Stimulated activated CD8-positive, alpha-beta memory T cell treated with anti-CD3 and anti-CD28 coated beads, Interleukin-2, amount 100 ng/mL, for 1 hour (primary cell): ENCODE measurements at places on chromosomes 7 and 10.

DNA sequence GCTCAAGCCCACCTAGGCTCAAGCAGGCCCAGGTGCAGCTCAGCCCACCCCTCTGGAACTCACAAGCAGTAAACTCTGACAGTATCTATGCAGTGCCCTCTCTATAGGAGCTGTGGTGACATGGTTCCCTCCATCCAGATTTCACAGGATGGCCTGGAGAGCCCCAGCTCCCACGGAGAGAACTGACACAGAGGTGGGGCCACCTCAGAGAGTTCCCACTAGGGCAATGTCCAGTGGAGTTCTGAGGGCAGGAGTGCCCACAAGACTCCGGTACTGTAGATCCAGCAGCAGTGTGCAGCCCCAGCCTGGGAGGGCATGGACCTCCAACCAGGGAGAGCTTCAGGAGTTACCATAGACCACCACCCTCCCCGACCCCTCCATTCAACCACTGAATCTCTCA, 37.3 kb upstream of the CNPY1 start:
- no peak for DNase-seq

- DNase-seq, result no peak
Observed at GRCh38 chr10:23171232-23171876, 20.8 kb upstream of the PTF1A start.

GRCh38 chr10:6333086-6333485, 130.4 kb downstream of the PFKFB3 start:
- DNase-seq, result no peak

- DNase-seq, result no peak
Observed at GRCh38 chr7:110253093-110253492, 837.8 kb upstream of the LRRN3 start.

GRCh38 chr10:132399117-132400035, 2.4 kb downstream of the PWWP2B start:
- DNase-seq, result no peak

DNA sequence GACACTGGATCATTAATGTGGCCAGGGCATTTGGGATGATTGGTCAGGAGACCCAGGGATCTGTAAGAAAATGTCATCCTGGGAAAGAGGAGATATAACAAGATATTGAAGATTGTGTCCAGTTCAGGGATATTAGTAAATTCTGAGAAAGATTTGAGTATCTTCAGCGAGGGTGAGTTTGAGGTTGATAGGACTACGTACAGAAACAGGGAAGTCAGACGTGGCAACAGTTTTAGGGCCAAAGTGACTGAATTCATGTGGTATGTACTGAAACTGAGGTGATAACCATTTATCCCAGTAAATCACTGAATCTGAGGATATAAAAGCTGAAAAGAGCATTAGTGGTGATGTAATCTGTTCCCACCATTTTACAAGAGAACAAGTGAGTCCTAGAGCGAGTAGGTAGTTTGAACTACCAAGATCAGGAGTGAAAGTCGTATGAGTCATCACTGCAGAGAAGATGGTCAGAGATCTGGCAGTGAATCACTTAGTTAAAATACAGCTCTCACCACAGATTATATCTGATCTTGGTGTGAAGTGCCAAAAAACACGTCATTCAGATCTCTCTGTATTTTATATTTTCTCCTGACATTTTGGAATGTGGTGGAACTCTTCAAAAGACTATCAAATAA, 220.5 kb downstream of the CDK14 start:
- no peak for DNase-seq

DNA sequence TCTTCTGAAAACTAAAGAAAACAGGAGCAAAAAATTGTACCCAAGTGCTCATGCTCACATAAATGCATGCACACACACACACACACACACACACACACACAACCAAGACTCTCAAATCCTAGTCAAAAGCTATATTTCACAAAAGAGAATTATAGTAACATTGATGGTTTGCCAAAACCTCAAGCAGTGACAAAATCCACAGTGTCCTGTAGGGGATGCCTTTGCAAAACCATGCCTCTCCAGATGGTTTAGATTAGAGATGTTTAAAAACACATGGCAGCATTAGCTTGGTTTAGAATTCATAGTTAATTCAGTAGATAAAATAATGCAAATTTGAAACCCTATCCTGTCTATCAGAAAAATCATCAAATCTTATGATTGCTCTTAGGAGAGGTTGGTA, 232.2 kb downstream of the DYNC1I1 start:
- DNase-seq, result no peak

DNA sequence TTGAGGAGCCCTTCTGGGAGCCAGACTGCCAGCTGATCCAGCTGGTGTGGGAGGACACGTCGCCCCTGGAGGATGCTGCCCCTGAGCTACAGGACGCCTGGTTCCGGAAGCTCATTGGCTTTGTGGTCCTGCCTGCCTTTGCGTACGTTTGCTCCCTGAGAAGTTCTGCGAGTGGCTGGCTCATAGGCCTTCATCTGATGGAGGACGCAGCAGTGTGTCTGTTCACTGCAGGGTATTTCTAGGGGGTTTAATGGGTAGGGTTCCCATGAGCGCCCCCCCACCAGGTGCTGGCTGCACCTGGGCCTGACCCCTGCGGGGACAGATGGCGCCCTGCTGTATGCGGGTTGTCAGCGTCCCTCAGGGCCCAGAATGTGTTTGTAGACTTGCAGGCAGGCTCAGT, 5.0 kb downstream of the PAOX start:
- no peak for DNase-seq

- no peak for DNase-seq
Observed at GRCh38 chr7:111138586-111138985, 47.7 kb downstream of the LRRN3 start.

DNA sequence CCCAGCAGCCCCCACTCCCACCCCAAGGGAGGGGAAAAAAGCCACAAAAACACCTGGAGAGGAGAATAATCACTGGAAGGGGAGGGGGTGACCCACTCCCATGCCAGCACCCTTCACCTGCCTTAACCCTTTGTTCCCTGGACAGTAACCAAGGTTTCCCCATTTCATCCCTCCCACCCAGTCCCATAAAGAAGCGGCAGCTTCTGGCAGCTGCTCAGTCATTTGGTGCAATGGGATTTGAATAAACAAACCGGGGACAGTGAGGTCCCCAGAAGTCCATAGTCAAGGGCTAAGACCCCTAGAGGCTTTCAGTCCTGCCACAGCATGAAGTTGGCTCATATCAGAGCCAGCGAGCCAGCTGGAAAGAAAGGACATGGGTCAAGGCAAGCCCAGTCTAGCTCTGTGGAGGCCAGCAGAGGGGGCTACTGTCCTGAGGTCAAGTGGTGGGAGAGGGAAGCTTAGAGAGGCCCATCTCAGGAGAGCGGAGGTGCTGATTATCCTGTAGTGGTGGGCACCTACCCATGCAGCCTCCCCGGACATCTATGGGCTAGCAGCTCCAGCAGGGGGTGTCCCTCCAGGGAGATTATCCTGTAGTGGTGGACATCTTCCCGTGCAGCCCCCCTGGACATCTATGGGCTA, 58.9 kb upstream of the LBX1 start:
- no peak for DNase-seq

DNA sequence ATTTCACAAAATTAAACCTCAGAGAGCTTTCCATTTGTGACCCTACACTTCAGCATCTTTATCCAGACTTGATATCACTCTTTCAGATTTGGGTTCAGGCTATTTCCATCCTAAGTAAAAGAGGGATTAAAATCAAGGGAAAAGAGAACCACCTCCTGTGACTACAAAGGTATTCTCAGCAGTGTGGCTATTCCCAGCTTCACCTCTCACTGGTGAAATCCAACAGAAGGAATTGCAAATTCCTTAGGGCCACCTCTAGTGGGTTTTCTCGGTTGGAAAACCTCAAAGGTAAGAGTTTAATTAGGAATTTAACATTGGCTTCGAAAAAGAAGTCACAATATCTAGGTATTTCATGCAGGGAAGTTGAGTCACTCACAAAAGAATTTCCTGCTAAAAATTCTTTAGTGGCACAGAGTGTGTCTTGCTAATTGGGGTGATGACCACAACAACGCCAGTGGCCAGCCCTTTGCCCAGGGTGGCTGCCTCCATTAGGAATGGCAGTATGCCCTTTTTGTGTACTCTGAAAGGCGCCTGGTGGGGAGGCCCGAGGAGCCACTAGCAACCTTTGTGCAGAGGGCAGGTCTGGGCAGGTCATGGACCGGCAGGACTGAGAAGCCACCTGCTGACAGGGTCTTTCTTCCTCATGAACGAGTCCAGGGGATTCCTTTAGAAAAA, 52.2 kb downstream of the SEM1 start:
- DNase-seq, result no peak

GRCh38 chr7:122902751-122903495, 16.7 kb upstream of the CADPS2 start:
- no peak for DNase-seq

DNA sequence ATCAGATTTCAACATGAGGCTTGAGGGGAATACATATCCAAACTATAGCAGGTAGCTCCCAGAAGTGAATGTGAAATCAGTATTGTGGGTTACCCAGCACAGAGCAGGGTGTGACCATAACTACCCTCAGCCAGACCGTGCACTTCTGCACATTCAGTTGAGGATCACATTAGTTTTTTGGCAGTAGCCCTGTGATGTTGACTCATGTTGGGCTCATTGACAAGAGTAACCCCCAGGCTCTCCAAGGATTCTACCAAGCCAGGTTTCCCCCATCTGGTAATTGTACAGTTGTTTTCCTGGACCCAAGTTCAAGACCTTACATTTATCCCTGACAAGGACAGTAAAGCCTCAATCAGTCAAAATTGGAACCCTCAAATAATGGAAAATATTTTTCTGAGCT, 11.7 kb upstream of the CPA4 start:
- DNase-seq, result no peak

DNA sequence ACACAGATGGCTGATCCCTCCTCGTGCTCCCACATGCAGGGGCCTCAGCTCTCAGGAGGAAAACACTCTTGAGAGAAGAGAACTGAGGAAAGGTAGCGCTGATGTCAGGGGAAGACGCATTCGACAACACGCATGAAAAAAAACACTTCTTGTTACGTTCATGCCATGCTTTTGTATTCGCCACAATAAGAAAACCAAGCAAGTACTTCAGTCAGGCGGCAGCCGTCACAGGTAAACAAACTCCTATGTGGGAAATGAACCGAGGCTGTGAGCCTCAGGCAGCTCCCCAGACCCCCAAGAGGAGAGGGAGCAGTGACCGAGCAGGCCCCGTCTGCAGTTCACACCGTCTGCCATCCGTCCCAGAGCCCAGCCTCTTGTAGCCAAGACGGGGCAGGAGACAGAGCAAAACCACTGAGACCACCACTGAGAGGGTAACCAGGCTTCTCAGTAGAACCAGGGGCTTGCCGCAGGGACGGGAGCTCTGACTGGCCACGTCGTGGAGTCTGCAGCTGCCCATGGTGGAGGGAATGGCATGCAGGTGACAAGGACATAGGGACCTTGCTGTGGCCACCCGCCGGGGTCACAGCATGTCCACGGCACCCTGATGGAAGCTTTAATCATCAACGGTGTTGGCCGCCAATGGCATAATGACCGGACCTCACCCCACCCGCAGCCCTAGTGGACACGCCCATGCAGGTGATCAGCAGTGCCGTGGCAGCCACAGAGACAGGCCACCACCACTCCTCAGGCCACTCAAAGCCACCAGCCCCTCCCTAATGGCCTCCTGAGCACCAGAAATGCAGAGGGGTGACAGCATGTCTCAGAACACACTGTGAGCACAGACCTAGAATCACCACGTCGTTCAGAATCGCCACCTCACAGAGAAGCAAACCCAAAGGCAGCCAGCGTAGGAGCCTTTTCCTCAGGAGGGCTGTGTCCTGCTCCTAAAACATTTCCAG, 304.3 kb downstream of the PTPRN2 start:
- no peak for DNase-seq

DNA sequence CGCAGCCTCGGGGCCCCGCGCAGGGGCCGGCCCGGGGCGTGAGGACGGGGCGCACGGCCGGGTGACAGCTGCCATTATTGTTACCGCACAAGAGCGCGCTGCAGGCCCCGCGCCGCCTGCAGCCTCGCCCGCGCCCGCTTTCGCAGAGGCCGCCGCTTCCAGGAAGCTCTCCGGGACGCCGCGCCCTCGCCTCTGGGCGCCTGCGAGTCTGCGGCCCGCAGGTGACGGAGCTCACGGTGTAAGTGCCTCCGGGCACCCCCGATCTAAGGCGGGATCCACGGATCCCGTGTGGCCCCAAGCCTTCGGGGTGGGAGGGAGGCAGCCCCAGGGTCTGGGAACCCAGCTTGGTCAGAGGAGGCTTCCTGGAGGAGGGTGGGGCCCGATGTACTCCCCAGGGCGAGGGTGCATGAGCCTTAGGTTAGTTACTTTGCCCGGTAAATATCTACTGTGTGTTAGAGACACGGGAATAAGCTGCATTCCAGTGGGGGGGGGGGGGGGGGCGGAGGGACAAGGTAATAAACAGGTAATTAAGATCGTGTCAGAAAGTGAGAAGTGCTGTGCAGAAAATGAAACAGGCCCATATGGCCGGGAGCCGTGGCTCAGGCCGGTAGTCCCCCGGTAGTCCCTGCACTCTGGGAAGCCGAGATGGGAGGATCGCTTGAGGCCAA, 638 bp downstream of the IQCE start:
- no peak for DNase-seq

GRCh38 chr10:57754803-57755202, 512.9 kb downstream of the IPMK start:
- DNase-seq, result no peak

GRCh38 chr7:148623586-148624282, 33.2 kb downstream of the C7orf33 start:
- DNase-seq, result no peak

- no peak for DNase-seq
Observed at GRCh38 chr7:92255308-92255707, 9.5 kb downstream of the ANKIB1 start.

GRCh38 chr10:3213758-3214515, 41.4 kb upstream of the PITRM1 start:
- no peak for DNase-seq

DNA sequence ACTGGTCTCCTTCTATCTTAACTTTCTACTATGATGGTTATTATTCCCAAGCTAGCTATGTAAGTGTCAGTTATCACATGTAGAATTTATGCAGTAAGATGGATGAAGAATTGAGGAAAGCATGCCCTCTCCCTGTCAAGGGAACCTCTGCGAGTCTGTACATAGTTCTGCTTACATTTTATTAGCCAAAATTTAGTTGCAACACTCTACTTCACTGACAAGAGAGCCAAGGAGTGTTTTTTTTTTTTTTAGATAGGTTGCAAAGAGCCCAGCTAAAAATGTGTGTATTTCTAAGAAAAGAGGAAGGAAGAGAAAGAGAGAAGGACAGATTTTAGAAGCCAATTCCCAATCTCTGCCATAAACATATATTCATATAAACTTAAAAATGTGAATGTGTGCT, 357.7 kb upstream of the LRRN3 start:
- no peak for DNase-seq
